ENCODE measurements at places on chromosomes 13 and 19.

DNA sequence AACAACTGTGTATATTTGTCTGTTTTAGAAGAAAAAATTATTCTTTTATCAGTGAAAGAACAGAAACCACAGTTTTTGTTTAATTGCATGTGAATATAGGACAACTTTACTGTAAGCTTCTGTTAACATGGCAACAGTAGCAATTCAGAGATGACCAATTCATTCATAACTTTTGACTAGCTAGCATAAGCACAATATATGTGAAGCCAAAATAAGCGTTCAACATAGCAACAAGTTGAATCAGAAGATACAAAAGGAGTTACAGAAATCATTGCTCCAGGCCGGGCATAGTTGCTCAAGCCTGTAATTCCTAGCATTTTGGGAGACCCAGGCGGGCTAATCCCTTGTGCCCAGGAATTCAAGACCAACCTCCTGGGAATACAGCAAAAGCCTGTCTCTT is 197.1 kb upstream of the GPC6 start:
- DNase-seq = no peak
- H3K4me1 ChIP-seq = no peaks in the 10 kb centered on the region
- H3K27ac ChIP-seq = no peak overlapping the region
- no peak overlapping the region for H3K4me3 ChIP-seq

- peaks cover 14% of the 10 kb centered on the region for H3K4me1 ChIP-seq
- no peak for DNase-seq
- peak overlapping the region; percentile 76 for H3K27ac ChIP-seq
- H3K36me3 ChIP-seq = no peaks in the 10 kb centered on the region
- no peaks in the 10 kb centered on the region for H3K27me3 ChIP-seq
Measured at GRCh38 chr19:35214766-35215422, 13.6 kb downstream of the FAM187B start.

DNA sequence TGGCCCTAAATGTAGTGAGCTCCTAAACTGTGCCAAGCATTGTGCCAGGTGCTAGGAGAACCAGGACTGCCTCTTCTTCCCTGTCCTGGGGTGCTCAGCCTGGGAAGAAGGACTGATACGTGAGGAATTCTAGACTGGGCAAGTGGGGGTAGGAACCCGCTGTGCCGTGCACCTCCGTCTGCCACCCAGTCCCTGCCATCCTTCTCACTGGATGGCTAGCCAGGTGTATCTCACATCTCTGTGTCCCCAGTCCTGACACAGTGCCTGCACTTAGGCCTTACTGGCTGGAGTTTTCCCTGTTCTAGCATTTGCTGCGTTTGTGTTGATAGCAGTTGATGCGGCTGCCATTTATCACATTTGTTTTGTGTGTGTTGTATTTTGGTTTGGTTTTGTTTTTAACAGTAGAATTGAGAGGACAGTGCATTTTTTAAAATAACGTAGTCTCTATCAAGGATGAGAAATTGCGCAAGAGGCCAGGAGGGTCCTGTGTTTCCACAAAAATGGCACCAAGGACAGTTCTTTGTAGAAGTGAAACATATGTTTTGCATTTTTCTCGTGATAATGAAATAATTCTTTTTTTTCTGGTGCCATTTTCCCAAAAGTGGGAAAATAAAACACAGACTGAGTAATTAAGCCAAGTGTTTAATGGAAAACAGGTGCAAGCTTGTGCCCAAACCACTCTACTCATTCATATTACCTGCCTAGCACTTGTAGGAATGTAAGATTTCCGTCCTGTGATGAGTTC is 4.7 kb upstream of the GPR183 start:
- DNase-seq = peak; percentile 80
- H3K36me3 ChIP-seq = no peaks in the 10 kb centered on the region
- no peaks in the 10 kb centered on the region for H3K27me3 ChIP-seq
- no peaks in the 10 kb centered on the region for H3K4me1 ChIP-seq
- H3K4me3 ChIP-seq = no peak overlapping the region

- H3K27me3 ChIP-seq = no peaks in the 10 kb centered on the region
- peak overlapping the region; percentile 27 for H3K27ac ChIP-seq
- no peak overlapping the region for H3K4me3 ChIP-seq
- DNase-seq = no peak
- peaks cover 36% of the 10 kb centered on the region for H3K36me3 ChIP-seq
Measured at GRCh38 chr19:53086949-53087348, 16.3 kb downstream of the ZNF160 start.

GRCh38 chr19:31290931-31291590 is 58.2 kb downstream of the TSHZ3 start:
- no peaks in the 10 kb centered on the region for H3K36me3 ChIP-seq
- H3K27me3 ChIP-seq = no peaks in the 10 kb centered on the region
- peaks cover 21% of the 10 kb centered on the region for H3K4me1 ChIP-seq
- peak; percentile 50 for DNase-seq
- no peak overlapping the region for H3K27ac ChIP-seq

DNA sequence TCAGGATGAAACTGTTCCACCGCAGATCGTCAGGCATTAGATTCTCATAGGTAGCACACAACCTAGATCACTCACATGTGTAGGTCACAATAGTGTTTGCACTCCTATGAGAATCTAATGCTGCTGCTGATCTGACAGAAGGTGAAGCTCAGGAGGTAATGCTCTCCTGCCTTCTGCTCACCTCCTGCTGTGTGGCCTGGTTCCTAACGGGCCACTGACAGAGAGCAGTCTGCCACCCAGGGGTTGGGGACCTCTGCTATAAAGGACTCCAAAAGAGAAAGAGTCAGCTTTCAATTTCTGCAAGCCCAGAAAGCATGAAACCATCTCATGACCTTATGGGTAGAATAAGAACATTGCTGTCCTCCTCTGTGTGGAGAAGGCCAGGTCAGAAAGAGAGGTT is 43.5 kb upstream of the PCCA start:
- no peak for DNase-seq
- no peaks in the 10 kb centered on the region for H3K36me3 ChIP-seq
- H3K4me1 ChIP-seq = no peaks in the 10 kb centered on the region
- no peak overlapping the region for H3K4me3 ChIP-seq

DNA sequence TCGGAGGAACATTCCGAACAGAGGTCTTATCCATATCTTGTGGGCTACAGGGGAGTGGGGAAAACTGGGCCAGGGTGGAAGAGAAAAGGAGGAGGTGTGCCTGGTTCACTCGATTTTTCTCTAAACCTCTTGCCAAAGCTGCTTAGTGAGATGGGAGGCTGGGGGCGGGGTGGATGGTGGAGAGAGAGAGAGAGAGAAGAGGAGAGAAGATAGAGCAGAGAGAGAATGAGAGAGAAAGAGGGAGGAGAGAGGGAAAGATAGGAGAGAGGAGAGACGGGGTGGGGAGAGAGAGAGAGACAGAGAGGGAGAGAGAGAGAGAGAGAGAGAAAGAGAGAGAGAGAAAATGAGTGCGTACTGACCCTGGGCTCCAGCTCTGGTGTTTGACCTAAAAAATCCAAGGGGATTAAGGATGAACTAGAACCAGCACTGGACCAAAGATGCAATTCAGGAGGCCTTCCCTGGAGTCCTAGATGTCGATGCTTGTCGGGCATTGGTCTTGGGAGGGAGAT is 14.1 kb downstream of the NOVA2 start:
- no peak for DNase-seq
- no peak overlapping the region for H3K4me3 ChIP-seq

DNA sequence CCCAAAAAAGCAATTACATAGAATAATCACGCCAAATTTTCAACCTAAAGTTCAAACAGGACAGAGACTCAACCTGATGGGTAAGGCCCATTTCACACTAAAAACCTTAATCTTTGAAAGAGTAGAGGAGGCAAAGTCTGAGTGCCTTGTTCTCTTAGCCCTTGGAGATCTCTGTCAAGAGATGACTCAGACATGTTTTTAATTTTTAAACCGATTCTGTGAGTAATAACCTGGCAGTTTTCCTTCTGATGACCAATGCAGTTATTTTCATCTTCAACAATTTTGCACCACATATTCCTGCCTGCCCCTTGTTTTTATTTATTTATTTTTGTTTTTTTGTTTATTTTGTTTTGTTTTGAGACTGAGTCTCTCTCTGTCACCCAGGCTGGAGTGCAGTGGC is 11.5 kb upstream of the TNFSF9 start:
- DNase-seq = no peak
- peaks cover 9% of the 10 kb centered on the region for H3K4me1 ChIP-seq
- no peaks in the 10 kb centered on the region for H3K36me3 ChIP-seq
- H3K27me3 ChIP-seq = no peaks in the 10 kb centered on the region

DNA sequence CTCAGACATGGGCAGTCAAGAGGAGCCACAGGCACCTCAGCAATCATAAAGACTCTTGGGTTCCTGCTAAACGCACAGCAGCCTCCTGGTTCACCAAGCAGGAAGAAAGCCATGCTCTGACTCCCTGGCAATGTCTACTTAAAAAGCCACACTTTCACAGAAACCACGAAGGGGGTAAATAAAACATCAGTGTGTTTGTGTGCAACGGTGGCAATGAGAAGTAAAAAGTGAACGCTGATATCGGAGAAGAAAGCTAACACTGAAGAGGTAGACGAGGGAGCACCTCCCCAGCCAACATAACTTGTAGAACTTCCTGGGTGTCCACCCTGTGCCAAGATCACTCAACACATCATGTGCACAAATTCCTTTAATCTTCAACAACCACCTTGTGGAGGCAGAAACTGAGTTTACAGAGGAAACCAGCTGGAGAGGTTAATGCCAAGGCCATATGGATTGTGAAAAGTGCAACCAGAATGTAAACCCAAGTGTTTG is 30.2 kb downstream of the HSPH1 start:
- H3K36me3 ChIP-seq = peaks cover 4% of the 10 kb centered on the region
- H3K27ac ChIP-seq = no peak overlapping the region
- H3K4me1 ChIP-seq = no peaks in the 10 kb centered on the region
- DNase-seq = no peak
- no peaks in the 10 kb centered on the region for H3K27me3 ChIP-seq

GRCh38 chr13:50589651-50590054 is 253.8 kb downstream of the DLEU7 start:
- peaks cover 14% of the 10 kb centered on the region for H3K4me1 ChIP-seq
- DNase-seq = no peak
- H3K27ac ChIP-seq = no peak overlapping the region

DNA sequence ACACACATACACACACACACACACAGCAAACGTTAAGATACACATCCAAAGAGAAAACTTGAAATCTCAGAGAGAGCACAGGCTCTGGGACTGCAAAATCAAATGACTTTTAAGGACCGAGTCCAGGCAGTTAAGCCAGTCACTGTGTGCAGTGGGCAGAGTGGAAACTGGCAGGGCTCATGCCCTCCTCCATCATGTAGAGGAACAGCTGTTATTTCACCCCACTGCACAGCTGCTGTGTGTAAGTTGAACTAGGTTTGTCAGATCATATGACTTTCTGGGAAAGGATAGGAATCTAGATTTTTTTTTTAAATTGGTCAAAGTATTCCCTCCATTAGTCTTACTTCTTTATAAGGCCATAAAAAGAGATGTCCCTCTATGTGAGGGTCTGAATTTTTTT is 1002.1 kb downstream of the UQCRFS1 start:
- H3K36me3 ChIP-seq = no peaks in the 10 kb centered on the region
- H3K4me3 ChIP-seq = no peak overlapping the region
- no peak for DNase-seq
- no peaks in the 10 kb centered on the region for H3K27me3 ChIP-seq
- no peak overlapping the region for H3K27ac ChIP-seq

GRCh38 chr13:73932091-73932490 is 202.1 kb downstream of the KLF12 start:
- no peaks in the 10 kb centered on the region for H3K36me3 ChIP-seq
- H3K27me3 ChIP-seq = no peaks in the 10 kb centered on the region
- no peak for DNase-seq
- no peak overlapping the region for H3K4me3 ChIP-seq

- H3K27me3 ChIP-seq = no peaks in the 10 kb centered on the region
- H3K27ac ChIP-seq = no peak overlapping the region
- no peak for DNase-seq
Measured at GRCh38 chr13:47628666-47629065, 372.4 kb downstream of the SUCLA2 start.

- peaks cover 46% of the 10 kb centered on the region for H3K4me1 ChIP-seq
- no peaks in the 10 kb centered on the region for H3K27me3 ChIP-seq
- H3K4me3 ChIP-seq = peak overlapping the region; percentile 75
- H3K27ac ChIP-seq = peak overlapping the region; percentile 90
Measured at GRCh38 chr13:76884186-76884906, 1.9 kb downstream of the KCTD12 start.

DNA sequence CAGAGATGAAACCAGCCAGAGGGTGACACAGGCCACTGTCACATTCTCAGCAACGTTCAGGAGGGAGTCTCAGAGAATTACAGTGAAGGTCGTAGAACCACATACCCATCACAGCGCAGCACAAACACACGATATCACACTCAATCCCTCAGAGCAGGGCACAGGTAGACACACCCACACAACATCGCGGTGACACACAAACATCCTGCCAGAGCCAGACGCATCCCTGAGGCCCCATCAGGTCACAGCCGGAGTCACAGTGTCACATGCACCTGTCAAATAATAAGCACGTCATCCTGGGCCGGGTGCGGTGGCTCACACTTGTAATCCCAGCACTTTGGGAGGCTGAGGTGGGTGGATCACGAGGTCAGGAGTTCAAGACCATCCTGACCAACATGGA is 17.5 kb downstream of the ELAVL3 start:
- no peaks in the 10 kb centered on the region for H3K36me3 ChIP-seq
- no peaks in the 10 kb centered on the region for H3K27me3 ChIP-seq
- no peak for DNase-seq
- H3K27ac ChIP-seq = no peak overlapping the region
- H3K4me1 ChIP-seq = no peaks in the 10 kb centered on the region
- no peak overlapping the region for H3K4me3 ChIP-seq

GRCh38 chr19:35317464-35318043 is 11.4 kb upstream of the CD22 start:
- no peaks in the 10 kb centered on the region for H3K4me1 ChIP-seq
- H3K27ac ChIP-seq = no peak overlapping the region
- H3K4me3 ChIP-seq = no peak overlapping the region
- H3K36me3 ChIP-seq = no peaks in the 10 kb centered on the region

GRCh38 chr19:50803633-50804419 is 13.6 kb downstream of the ACP4 start:
- peak overlapping the region; percentile 92 for H3K27ac ChIP-seq
- H3K4me3 ChIP-seq = peak overlapping the region; percentile 94
- H3K27me3 ChIP-seq = no peaks in the 10 kb centered on the region

DNA sequence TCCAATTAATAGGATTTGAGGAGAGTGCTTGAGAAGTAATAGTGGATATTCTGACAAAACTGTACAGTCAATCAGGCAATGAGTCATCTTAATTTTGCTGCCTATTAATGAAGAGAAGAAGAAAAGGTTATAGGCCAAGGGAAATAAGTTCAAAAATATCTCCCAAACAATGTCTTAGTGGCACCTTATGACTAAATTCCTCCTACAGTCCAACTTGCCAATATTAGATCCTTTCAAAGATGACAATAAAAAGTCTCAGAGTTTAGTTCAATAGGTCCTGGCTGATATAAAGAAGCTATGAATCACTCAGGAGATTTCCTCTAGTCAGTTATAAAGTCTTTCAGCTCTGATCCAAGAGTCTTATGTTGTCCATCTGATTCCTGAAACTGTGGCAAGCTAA is 27.9 kb downstream of the UGGT2 start:
- H3K27me3 ChIP-seq = no peaks in the 10 kb centered on the region
- no peak for DNase-seq
- no peaks in the 10 kb centered on the region for H3K4me1 ChIP-seq
- H3K27ac ChIP-seq = no peak overlapping the region
- no peak overlapping the region for H3K4me3 ChIP-seq
- H3K36me3 ChIP-seq = no peaks in the 10 kb centered on the region
